Cardiac atrium fibroblast (primary cell): ENCODE measurements at places on chromosomes 1 and 21. TPM values are rescaled to one million over a fixed set of nuclear protein-coding genes. Genes with fewer than 3 reads are reported as not detected.

AIM2 gene
- not detected in 2 replicates for total RNA-seq

REG4 gene
- not detected in 2 replicates for total RNA-seq

ZNF593OS gene
- not detected in 2 replicates for total RNA-seq

DYNLT4 gene
- 0.16 TPM in 1 of 2 replicates, not detected in the other for total RNA-seq

LENEP gene
- total RNA-seq = not detected in 2 replicates

KCNN3 gene
- under 0.01 and 0.16 TPM in 2 replicates for total RNA-seq

FGR gene
- total RNA-seq = 0.16 TPM in 1 of 2 replicates, not detected in the other

XPR1 gene
- total RNA-seq = 5.8 and 12.5 TPM in 2 replicates
